ENCODE measurements at places on chromosomes 2 and 18.

- DNase-seq = no peak
These were observed 89.2 kb upstream of the MYO3B start for GRCh38 chr2:170088776-170089175.

DNA sequence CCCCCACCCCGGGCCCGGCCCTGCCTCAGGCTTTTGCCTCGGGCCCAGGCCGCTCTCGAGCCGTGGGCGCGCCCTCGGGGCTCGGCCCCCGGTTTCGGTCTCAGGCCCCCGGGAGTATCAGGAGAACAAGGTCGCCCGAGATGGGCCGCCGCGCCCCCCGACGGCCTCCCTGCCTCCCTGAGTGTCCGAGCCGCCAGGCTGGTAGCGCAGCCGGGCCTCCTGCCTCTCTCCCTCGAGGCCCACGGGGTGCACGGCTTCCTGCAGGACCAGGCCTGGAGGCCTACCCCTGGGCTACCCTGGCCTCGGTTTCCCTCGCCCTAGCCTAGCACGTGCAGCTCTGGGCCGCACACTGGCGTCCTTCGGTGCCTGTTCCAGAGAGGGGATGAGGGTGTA, 8.4 kb downstream of the GBX2 start:
- DNase-seq = no peak

DNA sequence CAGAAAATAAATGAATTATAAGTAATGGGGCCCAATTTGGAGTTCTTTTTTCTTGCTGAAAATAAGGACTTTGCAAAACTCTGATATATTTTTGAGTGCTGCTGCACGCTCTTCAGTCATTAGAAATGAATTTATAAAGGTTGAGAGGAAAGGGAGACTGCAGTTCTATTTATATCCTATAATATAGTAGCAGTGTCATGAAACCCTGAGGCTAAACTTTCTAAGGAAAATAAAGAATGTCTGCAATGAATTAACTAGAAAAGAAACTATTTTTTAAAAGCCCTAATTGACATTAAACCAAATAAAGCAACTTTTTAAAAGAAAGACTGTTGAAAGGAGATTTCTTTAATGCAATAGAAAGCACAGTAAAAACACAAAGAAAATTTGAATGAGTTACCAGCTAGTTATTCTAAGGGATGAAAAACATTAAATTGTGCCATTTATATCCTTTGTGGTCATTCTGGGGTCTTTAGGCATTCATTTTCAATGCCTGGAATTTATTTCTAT, 1072.8 kb upstream of the TMEFF2 start:
- DNase-seq = no peak

DNA sequence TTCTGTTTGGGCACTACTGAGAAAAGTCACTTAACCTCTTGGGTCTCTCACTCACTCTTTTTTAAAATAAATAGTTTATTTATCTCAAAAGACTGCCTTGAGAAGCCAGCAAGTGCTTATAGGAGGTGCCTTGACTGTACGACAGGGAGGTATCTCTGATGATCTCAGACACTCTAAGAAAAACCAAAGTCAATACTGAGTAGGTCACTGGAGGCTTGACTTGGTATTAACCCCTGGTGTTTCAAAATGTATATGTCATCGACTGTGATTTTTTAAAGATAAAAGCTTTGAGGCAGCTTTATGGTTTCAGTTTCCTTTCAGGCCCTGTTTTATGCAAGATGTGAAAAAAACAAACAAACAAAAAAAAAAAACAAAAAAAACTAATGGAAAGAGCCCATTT, 33.7 kb downstream of the MREG start:
- no peak for DNase-seq

DNA sequence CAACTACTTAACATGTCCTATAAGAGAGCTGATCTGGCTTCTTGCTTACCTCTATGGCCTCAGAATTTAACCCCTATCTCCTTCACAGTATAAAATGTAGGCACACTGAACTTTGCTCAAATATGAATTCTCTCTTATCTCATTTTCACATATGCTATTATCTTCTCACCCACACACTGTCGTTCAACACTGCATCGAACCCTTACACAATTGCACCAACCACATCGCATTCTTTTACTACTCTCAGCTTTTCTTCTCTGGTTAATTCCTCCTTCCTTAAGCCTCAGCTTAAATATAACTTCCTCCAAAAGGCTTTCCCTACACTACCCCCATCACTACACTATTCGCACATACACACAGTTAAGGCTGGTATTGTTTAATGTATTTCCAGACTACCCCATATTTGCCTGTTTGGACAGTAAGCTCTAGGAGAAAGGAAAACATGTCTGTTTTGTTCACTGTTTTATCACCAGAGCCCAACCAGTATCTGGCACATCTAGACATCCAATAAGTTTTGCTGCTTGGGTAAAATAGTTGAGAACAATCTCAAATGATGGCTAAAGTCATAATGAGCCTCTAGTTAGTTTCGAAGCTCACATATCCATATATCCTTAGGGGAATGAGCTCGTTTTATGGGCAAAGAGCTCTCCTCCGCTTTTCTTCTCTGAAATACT, 47.7 kb downstream of the HIBCH start:
- DNase-seq = no peak

DNA sequence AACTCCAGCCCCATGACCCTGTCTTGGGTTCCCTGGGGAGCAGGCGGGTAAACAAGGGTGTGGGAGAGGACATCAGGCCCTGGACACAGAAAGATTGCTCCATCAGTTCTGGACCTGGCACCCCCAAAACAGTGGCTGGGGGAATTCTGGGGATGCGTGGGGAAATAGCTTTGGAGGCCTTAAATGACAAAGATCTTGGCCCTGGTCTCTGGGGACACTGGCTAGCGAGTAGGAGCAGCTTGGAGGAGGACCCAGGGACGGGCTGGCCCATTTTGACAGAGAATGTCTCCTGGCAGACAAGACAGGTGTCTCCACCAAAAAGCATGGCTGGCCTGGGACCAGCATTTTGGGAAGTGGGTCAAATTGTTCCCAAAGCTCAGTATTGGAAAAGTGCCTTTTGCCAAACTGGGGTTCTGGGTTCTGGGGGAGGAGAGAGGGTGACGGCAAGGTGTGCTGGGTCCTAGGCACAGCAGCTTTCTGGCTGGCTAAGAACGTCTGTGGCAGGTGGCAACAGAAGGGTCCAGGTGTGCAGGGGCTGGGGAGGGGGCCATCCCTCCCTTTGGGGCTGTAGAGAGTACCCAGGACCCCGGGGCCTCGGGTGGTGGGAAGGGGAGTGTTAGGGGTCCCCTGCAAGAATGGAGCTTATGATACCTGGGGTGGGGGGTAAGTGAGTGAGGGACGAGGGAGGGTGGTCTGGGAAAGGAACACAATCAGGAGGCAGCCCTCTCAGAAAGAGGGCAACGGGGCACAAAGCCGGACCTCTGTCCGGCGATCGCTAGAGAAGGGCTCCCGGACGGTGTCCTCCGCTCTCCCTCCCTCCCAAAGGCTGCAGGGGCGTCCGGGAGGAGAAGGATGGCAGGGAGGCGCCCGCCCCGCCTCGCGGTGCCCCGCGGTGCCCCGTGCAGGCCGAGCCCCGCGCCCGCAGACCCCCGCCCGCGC, 556 bp downstream of the CYRIA start:
- DNase-seq = no peak

GRCh38 chr2:54434711-54435110, 21.4 kb upstream of the SPTBN1 start:
- DNase-seq = no peak

DNA sequence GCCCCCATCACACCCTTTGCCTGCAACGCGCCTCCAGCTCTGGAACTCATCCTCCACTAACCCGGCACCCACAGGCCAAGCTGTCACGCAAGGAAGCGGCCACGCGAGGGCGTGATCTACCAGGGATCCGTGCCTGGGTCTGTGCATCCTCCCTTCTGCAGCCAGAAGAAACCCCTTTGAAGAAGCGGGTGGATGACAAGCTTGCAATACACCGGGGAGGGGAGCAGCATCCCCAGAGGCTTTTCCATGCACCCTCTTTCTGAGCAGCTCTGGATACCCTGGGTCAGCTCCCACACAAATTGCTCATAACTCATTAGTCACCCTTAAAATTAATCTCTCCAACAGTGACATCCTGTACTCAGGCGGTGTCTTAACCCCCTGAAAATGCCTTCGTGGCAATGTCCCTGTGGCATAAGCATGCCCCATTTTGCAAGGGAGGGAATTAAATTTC, 47.6 kb downstream of the PDCL3 start:
- no peak for DNase-seq

DNA sequence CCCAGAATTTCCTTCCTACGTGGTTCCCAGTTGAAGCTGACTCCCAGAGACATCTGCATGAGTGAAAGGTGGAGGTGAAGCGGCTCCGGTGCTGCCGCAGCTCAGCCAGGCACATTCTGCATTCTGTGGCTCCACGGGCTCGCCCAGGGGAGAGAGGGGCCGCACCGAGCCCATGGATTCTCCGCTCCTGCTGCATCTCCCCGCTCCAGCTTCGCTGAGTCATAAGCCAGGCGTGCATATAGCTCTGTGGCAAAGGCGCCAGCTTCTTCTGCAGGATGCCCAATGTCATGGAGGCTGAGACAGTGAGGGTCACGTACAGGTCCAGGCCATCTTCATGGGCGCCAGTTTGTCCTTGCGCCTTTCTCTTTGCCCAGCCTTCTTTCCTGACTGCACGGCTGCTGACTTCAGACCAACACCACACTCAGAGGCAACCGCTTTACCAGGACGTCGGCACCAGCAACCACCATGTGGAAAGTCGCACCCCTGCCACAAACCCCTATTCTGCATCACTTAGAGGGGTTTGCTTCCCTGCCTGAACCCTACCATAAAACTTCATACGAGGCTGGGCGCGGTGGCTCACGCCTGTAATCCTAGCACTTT, 215.7 kb downstream of the MGAT5 start:
- no peak for DNase-seq

DNA sequence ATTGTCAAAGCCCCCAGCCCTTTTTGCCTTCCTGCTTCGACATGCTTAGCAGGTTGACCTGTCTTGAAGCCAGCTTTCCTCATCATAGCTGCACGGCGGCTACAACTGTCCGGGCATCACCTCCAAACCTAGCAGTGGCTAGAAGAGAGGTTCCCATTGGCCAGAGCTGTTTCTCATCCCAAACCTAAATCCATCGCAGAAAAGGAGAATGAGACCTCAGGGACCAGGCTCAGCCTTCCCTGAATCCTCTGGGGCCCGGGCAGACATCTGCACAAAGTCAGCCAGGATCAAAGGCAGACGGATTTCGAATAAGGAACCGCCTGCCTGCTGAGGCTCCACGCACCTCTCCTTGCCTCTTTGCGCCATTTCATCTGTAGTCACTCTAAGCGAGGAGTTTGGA, 101.7 kb upstream of the SLC66A3 start:
- DNase-seq = no peak

DNA sequence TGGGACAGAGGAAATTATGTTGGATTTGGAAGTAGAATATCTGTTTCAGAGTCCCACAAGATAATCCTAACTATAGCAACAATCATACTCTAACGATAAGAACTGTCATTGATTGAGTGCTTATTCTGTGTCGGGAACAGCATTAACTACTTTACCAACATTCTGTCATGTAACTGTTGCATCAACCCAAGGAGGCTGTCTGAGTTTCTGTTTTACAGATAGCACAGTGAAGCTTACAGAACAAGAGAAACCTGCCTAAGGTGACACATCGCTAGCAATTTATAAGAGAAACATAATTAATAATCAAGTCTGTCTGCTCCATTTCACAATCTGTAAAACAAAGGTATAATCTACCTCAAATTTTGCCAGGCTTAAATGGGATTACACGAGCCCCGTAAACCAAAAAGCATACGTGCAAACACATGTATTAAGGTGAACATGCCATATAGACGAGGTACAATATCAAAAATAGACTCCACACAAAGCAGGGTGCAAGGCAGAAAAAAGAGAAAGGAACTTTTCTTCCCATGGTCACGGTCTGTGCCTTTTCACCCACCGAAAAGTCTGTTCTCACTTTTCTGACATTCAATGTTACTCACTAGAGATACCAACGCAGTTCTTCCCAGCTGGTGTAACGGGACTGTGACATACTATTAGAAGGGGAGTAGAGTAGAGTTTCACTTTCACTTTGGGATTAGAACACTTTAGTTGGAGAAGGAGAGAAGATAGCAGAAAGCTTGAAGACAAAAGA, 37.2 kb upstream of the SLC8A1 start:
- DNase-seq = no peak

- DNase-seq = no peak
These were observed 74.2 kb downstream of the HS1BP3 start for GRCh38 chr2:20576598-20577115.

GRCh38 chr2:27627963-27628766, 647 bp downstream of the CCDC121 start:
- no peak for DNase-seq

DNA sequence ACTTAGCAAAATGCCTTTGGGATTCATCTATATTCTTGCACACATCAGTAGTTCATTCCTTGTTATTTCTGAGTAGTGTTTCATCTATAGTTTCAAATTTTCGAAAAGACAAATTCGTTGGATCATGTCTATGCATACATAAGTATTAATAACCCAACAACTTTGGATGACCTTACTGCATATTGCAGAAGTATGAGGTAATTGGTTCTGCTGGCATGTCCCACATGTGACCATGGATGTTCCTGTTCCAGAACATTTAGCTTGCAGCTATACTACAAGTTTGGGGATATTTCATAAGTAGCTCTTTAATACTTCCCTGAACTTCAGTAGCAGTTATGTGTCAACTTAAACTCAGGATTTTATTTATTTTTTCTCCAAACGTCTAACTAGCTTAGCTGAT, 44.9 kb downstream of the APLF start:
- DNase-seq = no peak

- no peak for DNase-seq
These were observed 5.1 kb upstream of the TWSG1 start for GRCh38 chr18:9329471-9329870.

GRCh38 chr2:9286554-9287399, 80.2 kb downstream of the ASAP2 start:
- no peak for DNase-seq

DNA sequence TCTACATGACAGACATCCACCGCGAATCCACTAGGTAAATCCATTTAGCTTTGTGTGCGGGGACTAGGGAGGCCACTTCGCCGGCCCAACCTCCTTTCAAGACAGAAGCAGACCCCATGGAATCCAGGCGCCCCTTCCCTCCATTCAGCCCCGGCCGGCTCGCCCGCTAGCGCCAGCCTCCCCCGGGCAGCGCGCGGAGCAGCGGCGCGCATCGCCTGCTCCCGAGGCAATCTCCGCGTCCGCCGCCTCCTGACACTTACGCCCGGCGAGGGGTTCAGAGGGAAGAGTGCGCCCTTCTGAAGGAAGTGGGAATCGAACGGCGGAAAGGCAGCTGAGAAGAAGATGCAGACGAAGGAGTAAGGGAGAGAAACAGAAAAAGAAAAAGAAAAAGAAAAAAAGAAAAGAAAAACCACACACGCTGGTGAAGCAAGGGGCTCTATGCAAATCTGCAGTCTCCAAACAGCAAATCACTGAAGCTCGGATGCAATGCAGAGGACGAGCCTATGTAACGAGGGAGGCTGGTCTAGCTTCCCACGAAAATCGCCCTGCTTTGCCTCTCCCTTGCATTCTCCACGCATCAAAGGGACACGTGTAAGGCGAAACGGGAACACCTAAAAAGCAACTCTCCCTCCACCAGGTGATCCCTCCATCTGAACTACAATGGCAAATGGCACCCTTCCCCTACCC, 684.4 kb downstream of the NRXN1 start:
- no peak for DNase-seq

- no peak for DNase-seq
These were observed 1396.3 kb upstream of the CELF4 start for GRCh38 chr18:38961880-38962279.

Data from NCI-H1417 treated with DMSO at 0.1 percent for 48 hours (cell line).